ENCODE measurements at places on chromosomes 7 and 10. TPM values are rescaled to one million over a fixed set of nuclear protein-coding genes. Genes with fewer than 3 reads are reported as not detected.

DTX2 gene
- polyA plus RNA-seq, result 7.5 TPM

TMEM130 gene
- 3.9 TPM for polyA plus RNA-seq

ITPRID1 gene
- polyA plus RNA-seq, result 0.52 TPM

MRLN gene
- 175 TPM for polyA plus RNA-seq

KEL gene
- 0.87 TPM for polyA plus RNA-seq

CRPPA gene
- 3.9 TPM for polyA plus RNA-seq

NPFFR1 gene
- 0.05 TPM for polyA plus RNA-seq

ZNF804B gene
- not detected for polyA plus RNA-seq

HYAL4 gene
- polyA plus RNA-seq, result 0.05 TPM

AGAP5 gene
- 15.1 TPM for polyA plus RNA-seq
